IPS DF 6.9 (cell line): ENCODE measurements at places on chromosomes 11 and 22.

GRCh38 chr11:7515447-7515886 lies 1.7 kb downstream of the PPFIBP2 start:
- no peak for DNase-seq

- no peak for DNase-seq
Measured at GRCh38 chr11:10500757-10501684, 40.0 kb downstream of the RNF141 start.

- DNase-seq = no peak
Measured at GRCh38 chr22:39150848-39151215, 1.6 kb downstream of the CBX7 start.

GRCh38 chr11:9899676-9900075 lies 235.8 kb downstream of the SWAP70 start:
- no peak for DNase-seq

DNA sequence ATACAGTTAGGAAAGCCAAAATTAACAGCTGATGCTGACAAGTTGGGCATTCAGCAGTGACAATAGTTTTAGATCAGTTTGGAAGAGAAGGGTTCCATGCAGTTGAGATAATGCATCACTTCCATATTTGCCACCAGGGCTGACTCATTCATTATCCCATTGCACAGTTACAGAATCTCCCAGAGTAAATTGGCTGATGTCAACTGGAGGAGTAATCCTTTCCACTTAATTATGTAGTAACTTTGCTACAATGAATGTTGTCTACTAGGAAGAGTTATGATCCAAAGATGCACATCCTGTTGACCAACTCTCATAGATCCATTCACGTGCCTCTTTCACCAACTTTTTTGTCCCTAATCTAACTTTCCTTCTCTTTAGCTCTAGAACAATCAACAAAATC lies 123.3 kb upstream of the LUZP2 start:
- no peak for DNase-seq

DNA sequence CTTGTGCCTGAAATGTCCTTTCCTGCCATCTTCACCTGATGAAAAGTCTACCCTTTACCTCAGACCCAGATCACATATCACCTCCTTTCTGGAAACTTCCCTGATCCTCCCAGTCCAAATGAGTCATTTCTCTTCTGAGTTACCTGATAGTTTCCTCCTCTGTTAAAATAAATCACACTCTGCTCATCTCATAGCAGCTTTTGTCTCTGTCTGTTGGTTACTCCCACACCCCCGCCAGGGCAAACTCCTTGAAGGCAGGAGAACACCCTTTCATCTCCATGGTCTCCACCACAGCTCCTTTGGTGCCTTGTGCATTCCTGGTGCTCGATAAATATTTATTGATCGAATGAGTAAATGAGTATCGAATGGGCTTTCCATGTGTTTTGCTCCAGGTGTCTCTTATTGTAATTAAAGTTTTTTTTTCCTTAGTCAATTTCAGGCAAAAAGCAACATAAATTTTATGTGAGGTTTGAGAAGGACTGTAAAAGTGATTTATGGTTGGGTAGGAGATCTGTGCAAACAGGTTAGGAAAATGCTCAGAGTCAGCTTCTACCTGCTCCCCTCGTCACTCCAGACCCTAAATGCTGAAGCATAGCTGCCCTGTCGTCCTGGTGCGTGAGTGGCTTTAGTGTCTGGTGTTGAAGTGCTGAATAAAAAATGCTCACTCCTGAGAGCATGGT lies 178.2 kb downstream of the GRIK4 start:
- DNase-seq = no peak

DNA sequence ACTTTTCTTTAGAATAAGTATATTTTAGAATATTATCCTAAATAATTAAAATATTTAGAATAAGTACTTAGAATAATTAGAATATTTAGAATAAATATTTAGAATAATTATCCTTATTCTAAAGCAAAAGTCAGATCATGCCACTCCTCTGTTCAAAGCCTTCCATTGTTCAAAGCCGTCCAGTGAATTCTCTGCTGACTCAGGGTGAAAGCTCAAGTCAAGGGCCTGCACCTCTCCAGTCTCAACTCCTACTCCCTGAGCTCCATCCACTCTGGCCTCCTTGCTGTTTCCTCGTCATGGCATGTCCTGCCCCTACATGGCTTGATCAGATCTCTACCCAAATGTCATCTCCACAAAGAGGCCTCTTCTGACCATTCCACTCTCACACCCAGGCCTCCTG lies 30.0 kb downstream of the PLEKHA7 start:
- DNase-seq = no peak

- DNase-seq = no peak
Measured at GRCh38 chr11:96055706-96056387, 131.9 kb upstream of the MTMR2 start.

GRCh38 chr11:19432370-19433061 lies 191.8 kb upstream of the E2F8 start:
- no peak for DNase-seq

- DNase-seq = no peak
Measured at GRCh38 chr11:47242596-47243192, 5.9 kb downstream of the ACP2 start.

DNA sequence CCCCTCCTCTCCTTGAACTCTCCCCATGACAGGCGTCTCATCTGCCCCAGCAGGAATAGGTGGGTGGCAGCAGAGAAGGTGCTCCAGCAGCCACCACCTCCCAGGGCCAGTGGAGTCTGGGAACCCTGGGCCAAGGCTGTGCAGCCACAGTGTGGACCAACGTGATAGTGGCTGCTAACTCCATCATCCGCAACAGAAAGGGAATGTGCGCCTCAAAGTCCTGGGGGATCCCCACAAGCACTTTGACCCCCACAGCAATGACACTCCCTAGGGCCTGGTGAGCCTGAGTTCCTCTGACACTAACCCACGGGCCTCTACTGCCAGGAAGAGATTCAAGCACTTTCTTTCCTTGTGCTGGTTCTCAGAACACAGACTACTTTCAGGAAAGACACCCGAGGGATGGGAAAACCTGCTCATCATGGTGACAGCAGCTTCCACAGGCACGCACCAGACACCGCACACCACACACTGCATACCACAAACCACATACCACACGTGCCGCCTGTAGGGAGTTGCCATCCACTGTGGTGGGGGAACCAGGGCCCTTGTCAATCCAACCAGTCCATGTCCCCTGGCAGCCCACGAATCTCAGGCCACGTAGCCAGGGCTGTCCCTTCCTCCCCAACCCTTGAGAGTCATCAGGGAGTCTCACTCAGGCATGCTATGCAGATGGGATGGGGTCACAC lies 3.4 kb upstream of the SLC25A1 start:
- no peak for DNase-seq

DNA sequence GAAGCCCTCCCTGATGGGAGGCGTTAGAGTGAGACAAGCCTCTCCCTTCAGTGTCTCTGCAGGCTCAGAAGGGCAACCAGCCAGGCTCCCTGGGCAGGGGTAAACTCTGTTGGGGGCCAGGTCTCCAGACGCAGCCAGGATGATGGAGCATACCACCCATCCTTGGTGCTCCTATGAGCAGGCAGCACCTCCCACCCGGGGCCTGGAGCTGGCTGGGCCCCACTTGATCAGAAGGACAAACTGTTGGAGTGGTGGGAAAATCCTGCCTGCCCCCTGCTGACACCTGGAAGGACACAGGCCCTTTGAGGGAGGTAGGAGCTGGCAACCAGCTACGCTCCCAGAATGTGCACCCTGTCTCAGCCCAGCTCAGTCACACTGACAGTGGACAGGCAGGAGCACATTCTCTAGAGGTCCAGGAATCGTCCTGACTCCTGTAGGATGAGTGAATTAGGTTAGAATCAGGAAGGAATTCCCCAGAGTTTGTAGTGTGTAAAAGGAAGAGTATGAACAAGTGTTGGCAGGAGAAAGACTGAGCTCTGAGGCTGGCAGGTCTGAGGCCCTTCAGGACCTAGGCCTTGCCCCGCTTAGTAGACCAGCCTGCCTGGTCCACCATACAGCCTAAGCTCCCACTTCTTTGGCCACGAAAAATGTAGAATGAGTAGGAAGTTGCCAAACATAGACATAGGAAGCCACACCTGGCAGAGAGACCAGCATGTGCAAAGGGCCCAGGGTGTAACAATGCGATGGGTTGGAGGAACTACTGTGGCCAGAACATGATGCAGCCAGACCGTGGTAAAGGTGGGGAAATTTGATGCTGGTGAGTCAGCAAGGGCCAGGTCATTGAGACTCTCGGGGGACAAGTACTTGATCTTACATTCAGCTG lies 19.1 kb downstream of the ARHGEF17 start:
- DNase-seq = no peak

DNA sequence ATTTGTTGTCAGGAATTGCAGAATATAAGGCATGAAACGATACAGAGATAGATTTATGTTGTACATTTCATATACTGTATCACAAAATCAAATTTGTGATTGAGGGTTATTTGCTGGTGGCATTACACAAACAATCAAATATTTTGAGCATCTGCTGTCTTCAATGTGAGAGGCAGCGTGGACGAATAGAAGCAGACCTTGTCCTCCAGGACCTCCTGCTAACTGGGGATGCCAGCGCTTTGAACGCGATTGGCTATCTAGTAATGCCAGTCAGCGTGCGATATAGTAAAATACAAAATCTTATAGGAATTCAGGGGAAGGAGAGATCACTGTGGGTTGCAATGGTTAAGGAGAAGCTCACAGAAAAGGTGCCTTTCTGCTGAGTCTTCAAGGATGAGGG lies 631 bp upstream of the SNX19 start:
- no peak for DNase-seq

DNA sequence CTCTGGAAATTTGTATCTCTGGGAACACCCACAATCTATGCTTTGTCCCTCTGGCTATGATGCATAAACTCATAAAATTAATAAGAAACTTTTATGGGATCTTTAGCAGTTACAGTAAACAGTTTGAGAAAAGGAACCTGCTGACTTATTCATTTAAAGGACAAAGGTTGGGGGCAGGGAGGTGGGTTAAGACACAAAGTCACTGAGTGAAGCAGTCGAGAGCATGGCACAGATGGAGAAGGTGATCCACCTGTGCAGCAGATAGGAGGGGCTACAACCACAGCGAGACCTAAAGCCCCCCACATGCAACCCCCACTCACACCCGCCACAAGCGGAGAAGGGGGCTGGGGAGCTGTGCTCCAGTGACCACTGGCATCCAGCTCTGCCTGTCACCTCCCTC lies 45.0 kb downstream of the SMCO4 start:
- no peak for DNase-seq

GRCh38 chr22:45996241-45997076 lies 19.5 kb upstream of the WNT7B start:
- DNase-seq = no peak

DNA sequence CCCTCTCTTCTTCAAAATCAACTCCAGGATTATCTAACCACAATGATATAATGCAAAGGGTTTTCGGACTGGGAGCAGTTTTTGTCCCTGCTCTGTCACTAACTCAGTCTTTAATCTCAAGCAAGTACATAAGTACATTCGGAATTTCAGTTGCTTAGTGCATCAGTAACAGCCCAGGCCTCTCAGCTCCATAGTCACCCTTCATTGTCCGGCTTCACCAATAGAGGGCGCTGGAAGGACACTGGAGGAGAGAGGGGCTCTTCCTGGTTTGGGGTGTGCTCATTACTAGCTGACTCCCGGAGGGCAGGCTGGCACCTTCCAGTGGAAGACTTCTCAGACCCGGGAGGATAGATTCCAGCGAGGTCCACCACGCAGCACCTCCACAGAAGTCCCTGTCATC lies 90.4 kb upstream of the PDGFD start:
- DNase-seq = peak; percentile 48

- DNase-seq = no peak
Measured at GRCh38 chr11:121552154-121552553, 99.4 kb upstream of the SORL1-AS1 start.

DNA sequence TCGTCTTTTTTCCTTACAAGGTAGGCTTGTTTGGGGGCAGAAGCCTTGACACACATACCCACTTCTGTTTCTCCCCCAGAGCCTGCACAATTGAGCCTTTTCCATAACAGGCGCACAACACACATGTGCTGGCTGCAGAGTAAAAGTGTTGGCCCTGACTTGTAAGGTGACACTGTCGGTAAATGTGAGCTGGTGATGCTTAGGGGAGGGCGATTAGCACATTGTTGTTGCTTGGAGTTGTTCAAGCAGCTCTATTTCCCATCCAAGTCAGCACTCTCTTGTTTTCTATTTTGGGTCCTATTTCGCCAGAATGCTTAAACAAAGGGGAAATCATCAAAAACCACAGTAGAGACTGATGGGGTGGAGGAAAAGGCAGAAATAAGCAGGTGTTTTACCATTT lies 51.9 kb upstream of the PTPRJ start:
- no peak for DNase-seq

DNA sequence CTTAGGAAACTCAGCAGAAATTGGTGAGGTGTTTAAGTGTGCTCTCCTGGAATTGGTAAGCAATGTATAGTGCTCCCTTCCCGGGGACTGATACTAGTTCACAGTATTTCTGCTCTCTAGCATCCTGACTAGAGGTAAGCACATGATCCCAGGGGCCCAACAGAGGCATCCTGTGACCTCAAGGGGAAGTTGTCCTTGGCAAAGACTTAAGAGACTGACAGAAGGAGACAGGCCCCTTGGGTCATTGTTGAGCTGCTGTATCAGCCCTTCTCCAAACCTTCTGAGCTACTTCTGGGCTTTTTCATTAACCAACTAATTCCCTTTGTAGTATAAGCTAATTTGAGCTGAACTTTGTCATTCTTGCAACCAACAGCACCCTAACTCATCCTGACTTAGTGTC lies 4.3 kb upstream of the TBC1D22A start:
- no peak for DNase-seq

DNA sequence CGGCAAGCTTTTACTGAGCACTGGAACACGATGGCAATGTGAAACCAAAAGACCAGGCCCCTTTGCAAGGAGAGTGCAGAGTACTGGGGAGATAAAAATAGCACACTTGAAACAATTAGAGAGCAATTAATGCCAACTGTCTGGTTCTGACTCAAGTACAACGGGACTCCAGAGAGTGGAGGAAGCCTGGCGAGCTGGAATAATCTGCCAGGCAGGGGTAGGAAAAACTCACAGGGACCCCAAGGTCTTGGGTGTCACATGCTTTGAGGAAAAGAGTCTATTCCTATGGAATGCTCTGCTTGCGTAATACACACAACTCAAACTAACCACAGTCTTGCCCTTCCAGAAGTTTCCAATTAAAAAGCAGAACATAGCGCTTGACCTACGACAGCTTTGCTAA lies 113.0 kb upstream of the CLMP start:
- DNase-seq = no peak

GRCh38 chr11:125338886-125339811 lies 156.9 kb downstream of the FEZ1 start:
- no peak for DNase-seq

- DNase-seq = no peak
Measured at GRCh38 chr22:32206774-32207758, 2.2 kb upstream of the RFPL2 start.

- no peak for DNase-seq
Measured at GRCh38 chr11:10225553-10225952, 68.5 kb downstream of the SBF2 start.

- DNase-seq = no peak
Measured at GRCh38 chr11:46390331-46391171, 1.0 kb downstream of the CHRM4 start.

GRCh38 chr11:78194490-78194889 lies 5.8 kb downstream of the USP35 start:
- no peak for DNase-seq
